HCT116 (cell line): ENCODE measurements at places on chromosomes 11 and 22.

GRCh38 chr22:39852799-39853198 lies 40.8 kb downstream of the ENTHD1 start:
- DNase-seq = no peak

GRCh38 chr11:16841984-16842383 lies 103.5 kb downstream of the C11orf58 start:
- DNase-seq = no peak

GRCh38 chr11:120365512-120365911 lies 29.3 kb downstream of the ARHGEF12 start:
- DNase-seq = no peak

GRCh38 chr11:110046775-110047380 lies 46.3 kb upstream of the ZC3H12C start:
- no peak for DNase-seq

DNA sequence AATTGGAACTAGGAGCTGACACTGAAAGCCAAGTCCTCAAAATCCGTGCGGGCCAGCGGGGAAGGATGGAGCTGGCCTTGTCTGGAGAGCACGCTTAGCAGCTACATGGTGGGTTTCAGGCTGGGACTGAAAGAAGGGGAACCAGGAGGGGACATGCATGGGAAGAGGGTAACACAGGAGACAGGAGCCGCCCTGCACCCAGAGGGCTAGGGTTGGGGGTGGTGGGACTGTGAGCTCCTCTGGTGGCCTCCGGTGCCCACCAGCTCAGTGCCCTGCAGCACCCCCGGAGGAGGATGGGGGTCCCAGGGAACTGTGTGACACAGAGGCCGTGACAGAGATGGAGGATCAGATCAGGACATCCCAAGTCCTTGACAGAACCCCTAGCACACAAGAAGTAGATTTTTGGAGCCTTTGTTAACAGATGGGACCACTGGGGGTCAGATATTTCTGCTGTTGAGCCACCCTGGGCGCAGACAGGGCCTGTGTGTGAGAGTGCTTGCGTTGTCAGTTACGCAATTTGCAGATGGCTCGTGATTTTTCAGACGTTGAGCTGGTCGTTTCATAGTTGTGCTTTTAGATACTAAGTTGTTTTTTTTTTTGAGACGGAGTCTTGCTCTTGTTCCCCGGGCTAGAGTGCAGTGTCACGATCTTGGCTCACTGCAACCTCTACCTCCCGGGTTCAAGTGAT lies 21.3 kb upstream of the GRAMD4 start:
- DNase-seq = no peak
